Substantia nigra (tissue), 51 donors: ENCODE measurements at places on chromosomes 4 and X.

DNA sequence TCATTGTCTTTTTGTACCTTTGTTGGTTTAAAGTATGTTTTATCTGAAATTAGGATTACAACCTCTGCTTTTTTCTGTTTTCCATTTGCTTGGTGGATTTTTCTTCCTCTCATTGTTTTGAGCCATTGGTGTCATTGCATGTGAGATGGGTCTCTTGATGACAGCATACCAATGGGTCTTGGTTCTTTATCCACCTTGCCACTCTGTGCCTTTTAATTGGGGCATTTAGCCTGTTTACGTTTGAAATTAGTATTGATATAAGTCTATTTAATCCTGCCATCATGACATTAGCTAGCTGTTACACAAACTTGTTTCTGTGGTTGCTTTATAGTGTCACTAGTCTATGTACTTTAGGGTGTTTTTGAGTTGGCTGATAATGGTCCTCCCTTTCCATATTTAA, 145.7 kb downstream of the GUCY2F start:
- DNase-seq: no peak

DNA sequence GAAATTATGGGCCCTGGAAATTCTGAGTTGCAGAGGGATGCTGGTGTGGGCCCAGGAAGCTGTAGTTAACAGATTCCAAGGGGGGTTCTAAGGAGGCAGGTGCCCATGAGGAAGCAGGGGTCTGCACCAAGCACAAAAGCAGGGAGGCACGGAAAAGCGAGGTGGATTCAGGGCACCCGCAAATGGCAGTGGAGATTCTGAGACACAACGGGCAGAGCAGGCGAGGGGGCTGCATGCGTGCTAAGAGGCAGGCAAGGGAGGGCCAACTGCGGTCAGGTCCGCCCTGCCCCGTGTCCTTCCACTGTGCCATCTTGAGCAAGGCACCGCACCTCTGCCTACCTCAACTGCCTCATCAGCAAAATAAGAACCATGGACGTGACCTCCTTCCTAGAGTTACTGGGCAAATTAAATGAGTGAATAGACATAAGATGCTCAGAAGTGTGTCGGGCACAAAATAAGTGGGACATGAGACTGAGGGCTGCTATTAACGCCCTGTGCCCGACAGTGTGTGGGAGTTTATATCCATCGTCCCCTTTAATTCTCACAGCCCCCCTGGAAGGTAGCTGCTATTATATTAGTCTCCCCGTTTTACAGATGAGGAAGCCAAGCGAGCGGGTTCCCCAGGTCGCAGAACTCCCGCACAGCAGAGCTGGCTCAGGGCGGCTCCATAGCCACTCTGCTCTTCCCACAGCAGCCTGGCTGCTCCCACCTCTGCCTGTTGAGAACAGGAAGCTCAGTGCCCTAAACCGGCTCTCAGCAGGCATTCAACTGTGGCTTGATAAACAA, 67.6 kb downstream of the PPP2R2C start:
- no peak for DNase-seq

- DNase-seq: no peak
Observed at GRCh38 chr4:52096048-52096447, 44.9 kb downstream of the SPATA18 start.

DNA sequence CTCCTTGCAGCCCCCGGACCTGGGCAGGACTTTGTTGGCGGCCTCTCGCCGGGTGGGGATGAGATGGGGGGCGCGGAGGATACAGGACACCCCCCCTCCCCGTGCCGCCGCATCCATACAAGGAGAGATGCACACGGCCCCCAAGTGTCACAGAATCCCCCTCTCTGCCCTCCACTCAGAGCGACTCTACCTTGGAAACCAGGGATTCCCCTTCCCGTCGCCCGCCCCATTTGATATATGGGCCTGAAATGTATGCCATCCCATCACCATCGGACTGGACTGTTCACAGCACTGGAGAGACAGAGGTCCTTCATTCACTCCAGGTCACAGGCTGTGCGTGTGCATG, 426 bp downstream of the PORCN start:
- DNase-seq: no peak

DNA sequence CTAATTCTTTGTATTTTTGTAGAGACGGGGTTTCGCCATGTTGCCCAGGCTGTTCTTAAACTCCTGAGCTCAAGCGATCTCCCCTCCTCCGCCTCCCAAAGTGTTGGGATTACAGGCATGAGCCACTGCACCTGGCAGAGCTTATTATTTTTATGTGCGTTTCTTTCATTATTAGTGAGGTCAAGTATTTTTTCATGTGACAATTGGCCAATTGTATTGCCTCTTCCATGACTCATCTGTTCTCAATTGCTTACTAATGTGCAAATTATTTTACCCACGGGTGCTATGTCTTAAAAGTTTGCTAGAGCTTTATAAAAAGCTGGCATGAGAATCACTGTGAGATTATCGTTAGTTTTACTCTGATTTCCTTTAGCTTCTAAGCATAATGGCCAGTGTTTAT, 13.0 kb upstream of the ARX start:
- DNase-seq: no peak

GRCh38 chrX:136467303-136467702, 20.4 kb upstream of the BRS3 start:
- DNase-seq: no peak

- DNase-seq: no peak
Observed at GRCh38 chr4:139887376-139887802, 221.8 kb downstream of the MGST2 start.

DNA sequence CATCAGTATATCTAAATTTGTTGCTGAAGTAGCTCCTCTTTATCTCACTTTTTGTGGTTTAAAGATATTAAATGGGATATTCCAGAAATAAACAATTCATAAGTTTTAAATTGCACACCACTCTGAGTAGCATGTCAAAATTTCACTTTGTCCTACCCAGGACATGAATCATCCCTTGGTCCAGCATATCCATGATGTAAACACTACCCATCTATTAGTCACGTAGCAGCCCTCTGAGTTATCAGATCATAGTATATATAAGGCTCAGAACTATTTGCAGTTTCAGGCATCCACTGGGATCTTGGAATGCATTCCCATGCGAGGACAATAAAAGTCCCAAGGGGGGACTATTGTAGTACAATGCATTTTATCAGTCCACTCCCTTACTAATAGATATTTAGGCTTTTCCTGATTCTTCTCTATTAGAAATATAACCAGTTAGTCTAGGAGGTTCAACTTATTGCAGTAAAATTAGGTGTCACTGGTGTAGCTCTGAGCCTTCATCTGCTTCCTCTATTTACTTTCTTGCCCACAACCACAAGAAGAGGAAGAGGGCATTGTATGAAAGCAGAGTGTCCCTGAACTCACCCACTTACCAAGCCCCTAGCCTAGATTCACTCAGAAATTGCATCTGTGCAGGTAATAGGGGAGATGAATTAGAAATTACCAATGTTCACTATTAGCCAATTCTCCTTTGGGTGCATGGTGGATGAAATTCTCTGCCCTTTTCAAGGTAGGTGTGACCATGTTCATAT, 409.8 kb upstream of the GALNT7 start:
- no peak for DNase-seq

DNA sequence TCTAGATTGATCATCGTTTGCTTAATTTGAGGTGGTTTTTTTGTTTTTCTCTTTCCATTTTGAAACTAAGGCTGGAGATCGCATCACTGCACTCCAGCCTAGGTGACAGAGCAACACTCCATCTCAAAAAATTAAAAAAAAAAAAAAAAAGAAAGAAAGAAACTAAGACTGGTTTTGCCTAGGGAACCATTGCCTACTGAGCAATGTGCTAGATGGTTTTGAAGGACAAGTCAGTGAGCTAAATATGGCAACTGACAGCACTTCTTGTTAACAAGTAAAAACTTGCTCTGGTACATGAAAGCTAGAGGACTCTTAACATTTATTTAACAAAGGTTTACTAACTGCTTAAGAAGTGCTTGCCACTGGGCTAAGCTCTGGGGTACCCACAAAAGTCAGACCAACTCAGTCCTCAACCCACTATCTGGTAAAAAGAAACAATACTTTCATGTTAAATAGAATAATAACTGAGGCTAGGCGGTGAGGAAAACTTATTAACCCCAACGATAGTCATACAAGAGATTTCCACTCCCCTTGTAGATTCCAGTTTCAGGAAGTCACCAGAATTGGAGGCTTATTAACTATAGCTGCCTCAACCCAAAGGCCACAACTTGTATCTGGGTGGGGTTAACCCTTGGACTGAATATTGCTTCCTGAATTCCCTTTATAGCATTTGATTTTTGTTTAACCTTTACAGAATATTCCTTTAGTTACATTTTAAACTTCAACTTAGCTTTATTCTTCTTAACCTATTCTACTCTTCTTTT, 111.6 kb downstream of the FRYL start:
- no peak for DNase-seq
